T47D (cell line): ENCODE measurements at places on chromosomes 2 and 18.

GRCh38 chr2:226631671-226632070 is 167.9 kb downstream of the IRS1 start:
- DNase-seq = no peak

GRCh38 chr2:72938455-72938854 is 21.1 kb downstream of the EMX1 start:
- DNase-seq = no peak

DNA sequence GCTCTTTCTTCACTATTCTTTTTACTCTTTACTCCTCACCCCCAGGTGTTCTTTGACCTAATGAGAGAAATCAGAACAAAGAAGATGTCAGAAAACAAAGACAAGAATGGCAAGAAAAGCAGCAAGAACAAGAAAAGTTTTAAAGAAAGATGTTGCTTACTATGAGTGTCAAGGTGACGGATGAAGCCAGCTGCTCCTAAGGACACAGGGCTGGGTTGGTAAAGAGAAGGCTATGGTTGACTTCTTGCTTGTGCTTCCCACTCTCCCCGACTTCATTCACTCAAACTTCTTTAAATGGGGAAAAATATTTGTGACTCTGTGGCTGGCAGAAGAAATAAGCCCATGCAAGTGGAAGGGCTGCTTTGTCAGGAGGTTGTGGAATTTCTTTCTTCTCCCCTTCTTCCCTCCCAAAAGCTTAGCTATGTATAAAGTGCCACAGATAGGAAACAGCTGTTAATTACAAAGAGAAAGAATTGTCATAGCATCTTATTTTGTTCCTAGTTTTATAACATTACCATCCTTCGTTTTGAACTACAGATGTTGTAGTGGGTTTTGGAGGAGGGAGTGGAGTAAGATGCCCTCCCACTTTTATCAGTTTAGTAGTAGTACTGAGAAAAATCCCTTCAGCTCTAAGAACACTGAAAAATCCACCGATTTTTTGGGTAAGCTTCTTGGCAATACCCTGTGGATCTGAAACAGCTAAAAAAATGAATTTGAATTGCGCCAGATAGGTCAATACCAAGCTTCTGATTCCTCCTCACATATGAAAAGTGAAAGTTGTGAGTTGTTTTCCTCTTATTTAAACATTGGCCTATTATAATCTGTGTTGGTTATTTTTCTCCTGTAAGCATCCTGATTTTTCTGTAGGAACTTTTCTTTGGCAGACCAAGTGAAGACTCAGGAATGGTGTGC is 40.7 kb downstream of the RALB start:
- no peak for DNase-seq

DNA sequence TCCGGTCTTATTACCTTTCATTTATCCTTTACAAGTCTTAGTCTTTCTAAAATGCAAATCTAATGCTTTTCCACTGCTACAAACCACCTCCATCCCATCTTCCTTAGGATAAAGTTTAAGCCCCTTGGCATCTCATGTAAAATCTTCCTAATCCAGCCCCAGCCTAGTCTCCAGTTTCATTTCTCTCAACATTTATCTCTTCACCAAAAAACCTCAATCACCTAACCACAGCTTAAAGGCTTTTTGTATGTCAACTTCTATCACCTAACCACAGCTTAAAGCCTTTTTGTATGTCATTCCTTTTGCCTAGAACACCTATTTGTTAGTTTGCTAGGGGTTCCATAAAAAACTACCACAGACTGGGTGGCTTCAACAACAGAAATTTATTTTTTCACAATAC is 4.2 kb downstream of the TRAK2 start:
- DNase-seq = no peak

DNA sequence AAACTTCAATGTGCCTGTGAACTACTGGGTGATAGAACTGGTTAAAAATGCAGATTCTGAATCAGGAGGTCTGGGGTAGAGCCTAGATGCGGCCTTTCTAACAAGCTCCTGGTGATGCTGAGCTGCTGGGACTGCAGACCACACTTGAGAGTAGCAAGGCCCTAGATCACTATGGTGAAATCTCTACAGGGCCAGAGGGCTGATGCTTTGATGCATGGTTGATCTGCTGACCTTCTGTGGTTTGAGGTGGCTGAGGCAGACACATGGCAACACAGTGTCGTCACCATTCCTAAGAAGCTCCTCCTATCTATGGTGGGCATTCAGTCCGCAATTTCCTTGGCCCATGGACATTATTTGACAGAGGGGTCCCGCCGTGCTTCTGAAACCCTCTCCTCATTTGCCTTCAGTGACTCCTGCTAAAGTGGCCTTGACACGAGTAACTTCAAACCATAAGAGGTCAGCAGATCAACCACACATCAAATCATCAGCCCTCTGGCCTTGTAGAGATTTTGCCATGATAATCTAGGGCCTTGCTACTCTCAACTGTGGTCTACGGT is 19.8 kb downstream of the CCDC68 start:
- DNase-seq = no peak

DNA sequence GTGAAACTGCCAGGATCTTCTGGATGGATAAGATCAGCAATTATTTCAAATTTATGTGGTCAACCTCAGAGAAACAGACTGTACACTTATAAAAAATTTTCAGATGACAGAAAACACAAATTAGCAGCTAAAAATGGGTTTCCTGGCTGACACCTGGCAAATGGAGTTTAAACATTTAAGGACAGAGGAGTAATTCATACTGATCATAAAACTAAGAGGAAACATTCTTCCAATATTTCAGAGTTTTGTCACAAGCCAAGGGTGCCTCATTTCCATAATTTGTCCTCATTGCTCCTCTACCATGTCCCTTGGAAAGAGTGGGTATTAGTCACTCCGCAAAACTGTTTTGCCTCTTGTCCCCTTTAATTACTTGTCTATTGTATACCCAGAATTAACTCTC is 70.2 kb downstream of the TMEFF2 start:
- no peak for DNase-seq

- DNase-seq = no peak
Measured at GRCh38 chr2:3523551-3524041, 4.3 kb upstream of the ADI1 start.

DNA sequence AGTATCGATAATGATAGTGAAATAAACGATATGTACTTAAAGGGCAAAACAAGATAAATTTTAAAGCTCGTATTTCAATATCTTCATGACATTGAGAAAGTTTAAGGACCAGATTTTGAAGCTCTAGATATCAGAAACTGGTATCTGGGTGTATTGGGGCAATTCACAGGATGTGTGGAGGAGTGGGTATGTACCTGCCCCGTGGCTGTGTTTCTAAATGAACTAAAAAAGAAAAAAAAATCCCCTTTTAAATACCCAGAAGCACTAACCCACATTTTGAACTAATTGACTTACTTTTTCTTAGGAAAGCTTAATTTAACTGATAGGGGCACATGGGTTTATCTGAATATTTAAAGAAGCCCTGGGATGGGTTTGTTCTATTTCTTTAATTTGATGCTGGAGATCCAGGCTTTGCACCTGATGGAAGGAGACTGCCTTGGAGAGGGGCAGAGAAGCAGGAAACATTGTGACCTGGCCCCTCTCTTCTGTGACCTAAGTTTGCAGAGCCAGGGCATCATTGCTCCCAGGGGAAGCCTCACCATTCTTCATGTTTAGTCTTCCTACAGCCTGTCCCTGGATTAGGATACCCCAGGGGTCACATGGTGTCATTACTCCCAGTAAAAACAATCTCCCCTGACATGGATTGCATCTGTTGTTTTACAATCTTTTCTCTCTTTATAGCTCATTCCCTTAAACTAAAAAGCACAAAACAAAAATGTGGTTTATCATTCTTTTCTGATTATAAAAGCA is 7.6 kb upstream of the KCTD1 start:
- no peak for DNase-seq

DNA sequence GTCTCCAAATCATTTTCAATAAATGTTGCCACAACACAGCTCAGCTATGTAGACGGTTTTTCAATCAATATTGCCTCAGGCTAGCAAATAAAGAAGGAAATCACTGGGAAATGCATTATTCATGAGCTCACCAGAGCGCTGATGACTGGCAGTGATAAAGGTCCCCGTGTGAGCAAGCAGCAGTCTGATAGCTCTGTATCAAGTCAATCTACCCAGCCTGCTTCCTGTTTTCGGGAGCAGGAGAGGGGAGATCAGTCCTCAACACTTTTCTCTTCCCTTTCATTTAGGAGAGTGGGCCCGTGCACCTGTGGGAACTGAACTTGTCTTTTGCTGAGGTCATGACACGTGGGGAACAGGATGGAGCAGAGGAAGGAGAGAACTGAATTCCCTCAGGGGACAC is 253.9 kb upstream of the SIX2 start:
- no peak for DNase-seq

DNA sequence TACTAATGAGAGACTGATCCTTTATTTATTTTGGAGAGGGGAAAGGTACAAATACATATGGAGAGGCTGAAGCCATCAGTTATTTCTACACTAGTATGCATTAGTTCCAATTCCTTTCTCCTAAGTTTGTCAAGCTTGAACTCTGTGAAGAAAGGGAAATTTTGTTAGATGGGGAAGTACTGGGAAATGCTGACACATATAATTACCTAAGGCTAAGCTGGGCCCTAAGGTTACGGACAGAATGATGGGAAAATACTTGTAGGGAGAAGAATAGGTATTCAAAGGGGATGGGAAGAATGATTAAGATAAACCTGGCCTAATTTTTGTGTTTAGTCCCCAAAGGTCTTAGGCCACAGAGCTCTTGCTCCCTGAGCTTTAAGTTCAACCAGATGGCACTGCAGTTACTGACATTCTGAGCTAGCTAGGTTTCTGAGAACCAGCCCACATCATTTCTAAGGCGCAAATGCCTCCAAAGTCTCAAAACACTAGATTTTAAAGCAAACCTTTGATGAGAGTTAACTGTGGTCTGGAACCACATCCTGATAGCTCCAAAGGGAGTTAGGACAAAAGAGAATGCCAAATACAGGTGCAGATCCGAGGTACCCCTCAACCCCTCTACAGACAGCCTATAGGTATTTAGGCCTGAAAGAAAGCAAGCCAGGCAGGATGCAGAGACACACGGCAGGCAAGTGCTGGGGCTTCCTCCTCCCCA is 2.7 kb downstream of the TMEM163 start:
- DNase-seq = no peak

DNA sequence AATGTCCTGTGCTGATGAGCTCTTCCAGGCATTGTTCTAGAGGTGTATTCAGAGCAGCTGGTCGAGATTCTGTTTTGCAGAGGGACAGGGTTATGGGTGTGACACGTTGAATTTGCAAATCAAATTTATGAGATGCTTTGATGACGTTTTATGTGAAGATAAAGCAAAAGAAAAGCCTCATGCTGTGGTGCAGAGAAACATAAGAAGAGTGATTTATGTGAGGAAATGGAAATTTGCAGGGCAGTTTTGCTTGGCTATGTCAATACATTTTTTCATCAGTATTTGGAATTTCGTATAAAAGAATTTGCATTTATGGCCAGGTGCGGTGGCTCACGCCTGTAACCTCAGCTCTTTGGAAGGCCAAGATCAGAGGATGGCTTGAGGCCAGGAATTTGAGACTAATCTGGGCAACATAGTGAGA is 36.4 kb downstream of the TSN start:
- no peak for DNase-seq

- no peak for DNase-seq
Measured at GRCh38 chr2:85981579-85982247, 92.9 kb upstream of the ST3GAL5 start.

DNA sequence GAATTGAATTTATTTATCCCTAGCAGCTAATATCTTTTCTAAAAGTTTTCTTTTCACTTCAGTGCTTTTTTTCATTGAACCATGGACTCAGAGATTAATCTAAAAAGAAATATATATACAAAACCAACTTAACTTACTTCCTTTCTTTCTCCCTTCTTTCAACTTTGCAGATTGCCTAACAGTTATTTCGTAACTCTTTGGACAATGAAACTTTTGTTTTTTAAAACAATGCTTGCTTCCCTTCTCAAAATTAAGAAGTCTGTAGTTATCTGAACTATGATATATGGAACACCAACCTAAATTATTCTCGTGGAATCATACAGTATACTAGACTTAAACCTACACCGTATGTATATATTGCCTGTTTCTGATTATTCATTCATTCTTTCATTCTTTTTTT is 62.9 kb downstream of the MIB1 start:
- DNase-seq = no peak

GRCh38 chr18:35352283-35352682 is 8.1 kb upstream of the ZNF24 start:
- no peak for DNase-seq

GRCh38 chr18:63472380-63472779 is 4.4 kb upstream of the SERPINB5 start:
- DNase-seq = no peak

GRCh38 chr2:54676656-54677055 is 46.8 kb upstream of the EML6 start:
- DNase-seq = no peak

GRCh38 chr18:22314420-22314819 is 103.3 kb downstream of the CTAGE1 start:
- DNase-seq = no peak

- DNase-seq = no peak
Measured at GRCh38 chr2:30821960-30822359, 14.7 kb upstream of the CAPN13 start.

DNA sequence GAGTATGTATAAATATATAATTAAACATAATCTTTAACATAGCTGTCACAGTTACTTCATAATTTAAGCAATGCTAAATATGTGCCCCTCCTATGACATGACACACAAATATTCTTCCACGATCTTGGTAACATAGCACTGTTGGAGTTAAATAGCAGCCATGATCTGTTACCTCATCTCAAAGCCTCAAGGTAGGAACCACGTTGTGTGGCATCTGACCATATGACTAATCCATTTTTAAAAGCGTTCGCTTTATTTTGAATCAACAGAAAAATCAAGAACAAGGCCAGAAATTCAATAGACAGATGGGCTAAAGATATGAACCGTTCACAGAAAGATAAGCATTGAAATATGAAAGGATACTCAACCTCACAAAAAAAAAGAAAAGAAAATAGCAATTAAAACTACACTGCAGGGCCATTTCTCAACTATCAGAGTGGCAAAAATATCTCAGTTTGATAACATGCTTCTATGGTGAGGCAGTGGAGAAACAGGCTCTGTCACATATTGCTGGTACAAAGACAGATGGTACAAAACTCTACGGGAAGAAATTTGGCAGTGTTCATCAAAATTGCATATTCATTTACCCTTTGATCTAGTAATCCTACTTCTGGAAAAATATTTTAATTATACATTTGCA is 105.9 kb downstream of the TMX3 start:
- no peak for DNase-seq

- DNase-seq = peak; percentile 50
Measured at GRCh38 chr2:70785137-70785911, 5.1 kb downstream of the FIGLA start.
